ENCODE measurements at places on chromosomes 12 and 14.
A peak's percentile ranks its signal among the peaks of the same experiment; 100 is the strongest.

- DNase-seq = peak; percentile 89
Observed at GRCh38 chr14:61321385-61322010, at the start of gene PRKCH. TSS of gene PRKCH (plus strand) at chr14:61321579. CDS start at chr14:61322102, 523 bp downstream.

- DNase-seq = no peak
Observed at GRCh38 chr14:102929241-102930137, 7.0 kb downstream of the AMN start.

DNA sequence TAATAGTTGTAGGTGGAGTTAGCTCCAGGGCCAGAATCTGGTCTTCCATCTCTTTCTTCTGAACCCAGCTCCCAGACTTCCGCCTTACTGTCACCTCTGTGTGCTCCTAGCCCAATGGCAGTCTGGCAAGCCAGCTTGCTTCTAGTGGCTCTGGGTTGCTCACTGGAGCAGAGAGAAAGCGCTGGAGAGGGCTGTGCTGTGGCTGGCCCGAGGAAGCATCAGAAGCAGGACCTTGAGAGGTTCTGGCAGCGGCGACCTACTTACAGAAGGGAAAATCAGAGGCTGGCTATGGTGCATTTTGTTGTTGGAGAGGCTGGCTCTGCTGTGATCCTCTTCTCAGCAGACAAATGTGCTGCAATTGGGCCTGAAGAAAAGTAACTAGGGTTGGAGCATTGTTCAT, 28.6 kb downstream of the KCNA5 start:
- DNase-seq = no peak

DNA sequence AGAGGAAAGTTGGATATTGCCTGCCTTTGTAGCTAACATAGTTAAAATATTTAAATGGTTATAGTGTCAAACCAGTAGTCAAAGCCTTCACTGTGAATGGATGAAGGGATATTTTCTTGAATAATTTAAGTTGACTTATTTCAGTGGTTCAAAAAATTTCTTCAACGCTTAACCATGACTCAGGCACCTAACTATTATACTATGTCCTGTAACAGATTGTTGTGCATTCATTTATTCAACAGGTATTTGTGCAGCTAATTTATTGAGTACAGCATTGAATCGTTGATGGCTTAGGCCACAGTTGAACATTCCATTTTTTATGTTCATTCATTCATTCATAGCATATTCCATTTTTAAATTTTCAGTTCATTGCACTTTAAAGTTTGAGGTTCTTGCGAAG, 9.2 kb downstream of the HIF1A start:
- DNase-seq = no peak

- DNase-seq = no peak
Observed at GRCh38 chr12:130488358-130488710, 150.6 kb downstream of the PIWIL1 start.

GRCh38 chr14:74480046-74480445, 13.1 kb downstream of the NPC2 start:
- DNase-seq = no peak

DNA sequence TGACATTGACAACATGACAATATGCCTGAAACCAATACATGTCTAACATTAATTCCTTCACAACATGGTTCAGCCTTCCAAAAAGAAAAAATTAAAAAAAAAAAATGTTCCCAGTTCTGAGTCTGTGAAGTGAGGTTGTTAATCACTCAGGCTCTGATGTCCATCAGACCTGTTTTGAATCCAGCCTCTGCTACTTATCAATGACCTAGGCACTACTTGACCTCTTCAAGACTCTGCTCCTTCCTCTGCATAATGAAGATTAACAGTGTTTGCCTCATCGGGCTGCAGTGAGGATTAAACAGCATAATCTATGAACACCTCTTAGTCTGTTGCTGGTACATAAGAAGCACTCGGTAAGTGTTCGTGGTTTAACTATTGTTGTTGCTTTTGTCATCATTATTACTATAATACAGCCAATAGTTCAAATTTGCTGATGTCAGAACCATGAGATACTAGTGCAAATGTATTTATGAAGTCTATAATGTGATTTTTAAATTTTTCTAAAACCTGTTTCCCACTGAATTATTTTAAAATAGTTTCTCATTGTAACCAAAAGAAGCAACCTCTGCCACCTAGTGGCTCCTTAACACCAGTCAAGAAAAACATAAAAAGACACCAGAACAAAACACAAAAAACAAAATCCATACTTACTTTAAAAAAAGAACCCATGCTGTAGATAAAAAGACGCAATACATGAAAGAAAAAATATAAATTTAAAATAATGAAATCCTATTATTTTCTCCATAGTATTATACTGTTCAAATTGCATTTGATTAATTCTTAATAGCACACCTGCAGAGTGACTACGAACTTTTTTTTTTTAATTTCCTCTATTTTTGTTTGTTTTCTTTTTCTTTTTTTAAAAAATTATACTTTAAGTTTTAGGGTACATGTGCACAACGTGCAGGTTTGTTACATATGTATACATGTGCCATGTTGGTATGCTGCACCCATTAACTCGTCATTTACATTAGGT, 20.3 kb upstream of the TMX1 start:
- DNase-seq = peak; percentile 56

- peak; percentile 79 for DNase-seq
Observed at GRCh38 chr12:1830981-1831963, 10.9 kb downstream of the LRTM2 start.

GRCh38 chr12:43812057-43812456, 5.9 kb upstream of the TWF1 start:
- DNase-seq = no peak

DNA sequence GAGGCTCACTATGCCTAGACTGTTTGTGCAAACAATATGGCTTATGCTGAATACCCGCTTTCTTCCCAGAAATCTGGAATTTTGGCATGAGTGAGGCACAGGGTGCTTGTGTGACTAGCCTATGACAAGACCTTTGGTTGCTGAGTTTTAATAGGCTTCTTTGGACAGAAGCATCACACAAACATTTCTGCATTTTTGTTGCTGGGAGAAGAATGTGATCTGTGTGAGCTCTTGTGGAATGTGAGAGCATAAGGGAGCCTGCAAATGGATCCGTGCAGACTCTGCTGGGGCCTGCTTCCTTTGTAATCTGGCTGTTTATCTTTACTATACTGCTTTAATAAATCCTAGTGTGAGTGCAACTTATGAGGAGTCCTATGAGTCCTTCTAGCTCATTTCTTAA, 83.0 kb upstream of the ZDHHC17 start:
- DNase-seq = no peak

DNA sequence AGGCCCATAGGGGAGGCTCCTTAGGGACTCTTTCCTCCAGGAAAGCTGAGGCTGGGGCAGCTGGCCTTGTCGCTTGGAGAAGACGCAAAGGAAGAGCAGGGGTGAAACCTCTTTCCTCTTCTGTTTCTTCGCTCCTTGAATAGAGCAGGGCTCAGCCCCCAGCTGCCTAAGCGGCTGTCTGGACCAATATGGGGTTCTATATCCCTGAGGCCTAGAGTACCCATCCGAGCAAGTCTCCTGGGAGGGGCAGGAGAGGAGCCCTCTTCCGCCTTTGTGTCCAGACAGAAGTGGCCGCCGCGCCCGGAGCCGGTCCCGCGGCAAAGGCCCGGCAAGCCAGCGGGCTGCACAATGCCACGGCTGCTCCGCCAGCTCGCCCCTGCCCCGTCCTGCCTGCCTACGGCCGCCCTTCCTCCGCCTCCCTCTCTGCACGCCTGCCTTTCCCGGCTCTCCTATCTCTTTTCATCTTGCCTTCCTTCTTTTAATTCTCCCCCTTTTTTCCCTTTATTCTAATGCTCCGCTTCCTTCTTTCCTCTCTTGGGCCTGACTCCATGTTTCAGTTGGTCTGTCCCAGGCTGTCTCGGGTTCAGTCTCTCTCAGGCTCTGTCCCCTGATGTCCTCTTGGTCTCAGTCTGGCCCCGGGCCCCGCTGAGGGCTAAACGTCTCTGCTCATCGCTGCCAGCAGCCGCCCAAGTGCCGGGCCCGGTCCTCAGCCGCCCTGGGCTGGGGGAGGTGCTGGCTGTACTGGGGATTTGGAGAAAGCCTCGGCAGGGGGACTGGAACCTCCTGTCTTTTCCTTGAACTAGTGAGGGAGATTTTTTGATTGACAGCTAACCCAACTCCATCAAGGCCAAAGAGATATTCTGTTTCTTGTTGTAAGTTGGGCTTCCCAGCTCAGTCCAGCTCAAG, 2.5 kb upstream of the HOXC9 start:
- no peak for DNase-seq

DNA sequence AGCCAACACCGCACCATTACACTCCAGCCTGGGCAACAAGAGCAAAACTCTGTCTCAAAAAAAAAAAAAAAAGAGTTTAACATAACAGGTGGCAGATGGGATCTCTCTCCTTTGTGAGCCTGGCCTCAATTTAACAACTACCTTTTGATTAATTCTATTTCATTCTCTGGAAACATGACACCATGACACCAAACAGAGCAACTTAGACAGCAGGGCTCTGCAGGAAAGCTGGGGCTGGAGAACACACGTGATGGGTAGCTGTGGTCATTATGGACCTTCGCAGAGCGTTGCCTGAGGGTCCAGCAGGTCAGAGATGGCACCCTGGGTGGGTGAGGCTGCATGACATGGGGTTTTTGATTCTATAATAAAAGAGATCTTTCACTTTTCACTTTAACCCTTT, 1.7 kb upstream of the DGLUCY start:
- no peak for DNase-seq

DNA sequence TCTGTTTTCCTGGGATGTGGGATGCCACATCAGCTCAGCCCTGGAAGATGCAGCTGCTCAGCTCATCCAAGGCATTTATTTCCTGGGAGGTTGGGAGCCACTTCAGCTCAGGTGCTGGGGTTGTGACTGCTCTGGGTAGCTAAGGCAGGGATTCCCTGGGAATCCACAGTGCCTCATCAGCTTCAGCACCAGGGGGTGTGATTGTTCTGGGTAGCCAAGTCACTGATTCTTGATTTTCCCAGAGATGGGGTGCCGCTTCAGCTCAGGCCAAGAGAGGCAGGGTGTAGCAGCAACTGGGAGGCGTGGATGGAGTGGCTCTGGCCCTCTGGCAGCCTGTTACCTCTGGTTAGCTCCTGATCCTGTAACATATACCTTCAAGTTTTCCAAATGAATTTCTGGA, 81.3 kb upstream of the PRMT8 start:
- no peak for DNase-seq

- DNase-seq = no peak
Observed at GRCh38 chr12:114360485-114360884, 45.5 kb downstream of the TBX5 start.

DNA sequence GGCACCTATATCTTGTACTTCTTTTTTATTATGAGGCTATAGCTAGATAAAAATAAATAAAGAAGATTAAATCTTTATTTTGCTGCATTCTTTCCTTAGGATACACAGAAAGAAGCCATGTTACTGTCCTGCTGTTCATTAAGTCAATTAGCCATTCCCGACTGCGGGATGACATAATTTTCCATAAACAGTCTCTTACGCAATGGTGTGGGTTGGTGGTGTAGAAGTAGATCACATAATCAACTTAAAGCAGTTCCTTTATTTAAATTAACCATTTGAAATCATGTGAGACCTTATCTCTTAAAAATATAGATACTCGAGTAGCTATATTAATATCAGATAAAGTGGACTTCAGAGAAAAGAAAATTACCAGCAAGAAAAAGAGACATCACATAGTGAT, 40.2 kb downstream of the TAOK3 start:
- DNase-seq = no peak

- no peak for DNase-seq
Observed at GRCh38 chr14:95543021-95543420, 8.2 kb downstream of the GLRX5 start.

GRCh38 chr12:19760611-19761010, 321.3 kb downstream of the AEBP2 start:
- DNase-seq = no peak

DNA sequence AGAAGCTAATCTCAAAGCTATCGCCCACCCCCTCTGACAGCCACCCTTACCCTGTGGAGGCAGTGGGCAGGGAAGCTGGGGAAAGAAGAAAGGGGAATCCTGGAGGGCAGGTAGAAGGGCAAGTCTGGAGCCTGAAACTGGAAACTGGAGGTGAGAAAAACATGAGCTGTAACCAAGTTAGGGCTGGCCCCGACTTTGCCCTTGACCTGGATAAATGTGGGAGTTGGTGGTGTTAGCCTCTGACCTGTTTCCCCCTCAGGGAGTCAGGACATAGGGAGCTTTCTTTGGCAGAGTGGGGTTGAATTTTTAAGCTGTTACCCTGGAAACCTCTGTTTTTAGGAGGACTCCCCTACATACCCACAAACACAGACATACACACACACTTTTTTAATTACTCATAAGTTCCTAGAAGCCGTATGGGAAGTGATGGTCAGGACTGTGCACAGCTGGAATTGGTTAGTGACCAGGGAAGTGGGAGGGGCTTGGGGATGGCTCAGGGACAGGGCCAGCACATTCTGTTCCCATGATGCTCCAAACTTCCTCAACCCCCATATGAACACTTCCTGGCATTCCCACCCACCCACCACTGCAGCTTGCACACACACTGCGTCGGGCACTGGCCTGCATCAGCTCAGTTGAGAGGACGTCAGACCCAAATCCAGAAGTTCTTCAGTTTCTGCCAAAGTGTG, 5.0 kb upstream of the MMP19 start:
- no peak for DNase-seq

DNA sequence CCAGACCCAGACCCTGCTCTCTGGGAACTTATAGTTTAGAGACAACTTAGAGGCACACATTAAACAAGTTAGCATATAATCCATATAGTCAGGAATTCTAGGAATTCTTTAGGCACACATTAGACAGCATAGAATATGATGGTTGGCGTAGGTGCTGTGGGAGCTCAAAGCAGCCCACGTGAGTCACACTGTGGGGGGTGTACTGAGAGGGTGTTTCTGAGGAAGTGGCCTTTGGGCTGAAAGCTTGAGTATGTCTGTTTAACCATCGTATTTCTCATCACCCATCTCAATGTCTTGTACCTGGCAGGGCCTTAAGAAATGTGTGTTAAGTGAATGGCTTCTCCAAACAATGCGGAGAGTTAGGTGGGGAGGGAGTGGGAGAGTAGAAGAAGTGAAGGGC, 67.2 kb downstream of the TMEM30B start:
- DNase-seq = no peak

DNA sequence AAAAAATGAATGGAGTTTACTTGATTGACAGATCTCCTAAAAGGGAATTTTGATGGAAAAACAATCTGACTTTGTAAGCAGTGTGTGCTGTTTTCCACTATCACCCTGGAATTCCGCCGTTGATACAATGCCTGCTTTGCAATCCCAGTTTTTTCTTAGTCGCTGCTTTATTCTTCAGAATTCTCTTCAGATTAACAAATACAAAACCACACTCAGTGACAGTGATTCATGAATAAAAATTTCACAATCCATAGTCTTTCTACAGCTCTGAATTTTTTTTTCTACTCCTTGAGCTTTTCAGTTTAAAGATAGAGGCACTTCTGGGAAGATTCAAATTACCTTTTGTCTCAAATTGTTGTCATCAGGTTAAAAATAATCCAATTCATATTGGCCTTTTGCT, 44.6 kb upstream of the KITLG start:
- no peak for DNase-seq

- DNase-seq = no peak
Observed at GRCh38 chr12:24979329-24979728, 30.4 kb upstream of the BCAT1 start.
